ENCODE measurements at places on chromosomes 11 and 22. TPM values are rescaled to one million over a fixed set of nuclear protein-coding genes. Genes with fewer than 3 reads are reported as not detected.

Gene RFPL3
- not detected for total RNA-seq

Gene CTSW
- total RNA-seq = 18.5 TPM

GRCh38 chr11:71190551-71190950 lies 61.8 kb downstream of the SHANK2 start:
- no peaks in the 10 kb centered on the region for H3K36me3 ChIP-seq
- H3K27me3 ChIP-seq = no peaks in the 10 kb centered on the region
- no peak overlapping the region for H3K27ac ChIP-seq
- no peak overlapping the region for H3K4me3 ChIP-seq

DNA sequence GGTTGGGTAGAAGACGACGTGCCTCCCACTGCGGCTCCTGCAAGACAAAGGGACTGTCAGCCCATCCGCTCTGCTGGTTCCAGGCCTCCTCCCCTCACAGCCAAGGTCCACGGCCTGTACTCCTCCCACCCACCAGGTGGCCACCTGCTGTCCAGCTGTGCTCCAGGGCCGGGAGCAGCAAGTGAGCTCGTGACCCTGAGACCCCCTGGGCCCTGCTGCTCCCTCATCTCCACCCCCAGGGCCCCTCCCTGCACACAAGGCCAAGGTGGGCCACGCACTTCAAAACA lies 27.4 kb downstream of the TSPAN4 start:
- DNase-seq = no peak
- peaks cover 23% of the 10 kb centered on the region for H3K36me3 ChIP-seq
- H3K4me1 ChIP-seq = no peaks in the 10 kb centered on the region
- no peak overlapping the region for H3K4me3 ChIP-seq
- H3K27me3 ChIP-seq = no peaks in the 10 kb centered on the region

DNA sequence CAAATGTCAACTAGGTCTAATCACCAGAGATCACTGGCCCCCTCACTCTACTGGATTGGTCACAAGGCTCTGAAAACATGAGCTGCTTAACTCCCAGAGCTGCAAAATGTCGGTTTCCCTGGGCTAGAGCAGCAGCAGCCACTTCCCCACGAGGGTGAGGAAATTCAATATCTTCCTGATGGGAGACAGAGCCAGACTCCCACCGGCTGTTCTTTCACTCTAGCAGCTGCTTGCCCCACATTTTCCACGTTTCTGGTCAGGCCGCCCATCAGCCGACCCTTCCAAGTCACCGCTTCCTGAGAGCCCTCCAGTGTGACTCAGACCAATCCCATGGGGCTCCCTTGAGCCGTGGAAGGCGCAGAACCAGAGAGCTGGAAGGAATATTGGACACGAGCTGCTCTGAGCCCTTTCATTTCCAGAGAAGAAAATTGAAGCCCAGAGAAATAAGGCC lies 227.0 kb downstream of the ADAMTS15 start:
- H3K4me3 ChIP-seq = no peak overlapping the region
- H3K36me3 ChIP-seq = no peaks in the 10 kb centered on the region
- DNase-seq = no peak
- H3K4me1 ChIP-seq = peaks cover 2% of the 10 kb centered on the region
- no peak overlapping the region for H3K27ac ChIP-seq

Gene PIWIL4
- total RNA-seq = 2.5 TPM

DNA sequence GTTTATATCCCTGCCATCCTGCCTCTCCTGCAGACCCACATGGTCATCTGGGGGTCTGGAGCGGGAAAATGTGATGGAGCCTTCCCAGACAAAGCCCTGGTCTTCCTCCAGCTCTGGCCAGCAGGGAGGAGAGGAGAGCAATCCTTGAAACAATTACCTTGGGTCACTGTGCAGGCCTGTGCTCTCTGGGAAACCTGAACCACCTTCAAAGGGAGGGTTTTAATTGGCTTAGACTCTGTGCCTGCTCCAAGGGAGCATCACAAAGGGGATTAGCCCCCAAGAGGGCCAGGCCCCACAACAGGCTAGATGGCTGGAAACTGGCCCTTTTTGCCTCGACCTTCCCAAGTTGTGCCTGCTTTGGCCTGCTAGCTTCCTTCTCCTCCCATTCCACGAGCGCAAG lies 351.9 kb downstream of the TENM4 start:
- H3K36me3 ChIP-seq = no peaks in the 10 kb centered on the region
- H3K4me3 ChIP-seq = no peak overlapping the region
- no peaks in the 10 kb centered on the region for H3K27me3 ChIP-seq
- H3K4me1 ChIP-seq = no peaks in the 10 kb centered on the region
- no peak for DNase-seq
- H3K27ac ChIP-seq = no peak overlapping the region

Gene MAPK11
- 3.7 TPM for total RNA-seq

DNA sequence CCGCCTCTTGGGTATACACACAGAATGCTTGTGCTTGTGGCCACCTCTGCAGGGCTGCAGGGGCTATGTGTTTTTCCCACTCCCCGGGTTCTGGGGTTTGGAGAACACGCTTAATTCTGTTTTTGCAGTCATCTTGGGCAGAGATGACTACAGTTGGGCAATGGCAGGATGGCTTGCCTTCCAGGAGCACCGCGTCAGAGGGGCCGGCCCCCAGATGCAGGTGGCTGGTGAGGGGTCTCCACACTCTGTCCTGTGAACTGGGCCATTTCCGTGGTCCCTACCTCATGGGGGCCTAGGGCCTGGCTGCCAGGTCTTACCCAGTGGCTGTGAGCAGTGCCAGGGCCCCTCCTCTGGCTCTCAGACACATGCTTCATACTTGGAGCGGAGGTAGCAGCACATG lies 68.3 kb downstream of the CTTN start:
- DNase-seq = no peak
- H3K36me3 ChIP-seq = no peaks in the 10 kb centered on the region
- H3K27ac ChIP-seq = no peak overlapping the region
- H3K4me3 ChIP-seq = no peak overlapping the region

GRCh38 chr11:75237050-75237449 lies 3.5 kb upstream of the TPBGL start:
- DNase-seq = no peak
- H3K4me1 ChIP-seq = peaks cover 7% of the 10 kb centered on the region
- no peak overlapping the region for H3K4me3 ChIP-seq
- no peaks in the 10 kb centered on the region for H3K36me3 ChIP-seq
- H3K27ac ChIP-seq = no peak overlapping the region
- H3K27me3 ChIP-seq = peaks cover 23% of the 10 kb centered on the region

GRCh38 chr11:18798799-18799469 lies 7.3 kb upstream of the PTPN5 start:
- no peak for DNase-seq
- no peaks in the 10 kb centered on the region for H3K36me3 ChIP-seq
- no peaks in the 10 kb centered on the region for H3K4me1 ChIP-seq

DNA sequence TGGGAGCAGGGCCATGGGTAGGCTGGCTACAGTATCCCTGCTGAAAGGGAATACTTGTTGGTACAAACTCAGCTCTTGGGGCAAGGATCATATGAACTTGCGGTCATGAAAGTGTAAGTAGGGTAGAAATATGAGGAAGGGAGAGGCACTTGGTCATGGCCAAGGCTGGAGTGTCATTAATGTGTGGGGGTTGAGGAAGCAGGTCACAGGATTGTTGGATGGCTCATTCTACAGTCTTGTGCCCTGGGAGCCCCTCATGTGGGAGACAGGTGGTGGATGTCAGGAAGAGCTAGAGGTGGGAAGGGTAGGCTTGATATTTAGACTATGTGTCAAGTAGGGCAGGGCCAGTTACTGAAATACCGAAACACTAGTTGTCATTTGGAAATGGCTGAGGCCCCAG lies 95.5 kb downstream of the RRM1 start:
- DNase-seq = no peak
- no peaks in the 10 kb centered on the region for H3K36me3 ChIP-seq

Gene GAL3ST1
- 0.09 TPM for total RNA-seq

DNA sequence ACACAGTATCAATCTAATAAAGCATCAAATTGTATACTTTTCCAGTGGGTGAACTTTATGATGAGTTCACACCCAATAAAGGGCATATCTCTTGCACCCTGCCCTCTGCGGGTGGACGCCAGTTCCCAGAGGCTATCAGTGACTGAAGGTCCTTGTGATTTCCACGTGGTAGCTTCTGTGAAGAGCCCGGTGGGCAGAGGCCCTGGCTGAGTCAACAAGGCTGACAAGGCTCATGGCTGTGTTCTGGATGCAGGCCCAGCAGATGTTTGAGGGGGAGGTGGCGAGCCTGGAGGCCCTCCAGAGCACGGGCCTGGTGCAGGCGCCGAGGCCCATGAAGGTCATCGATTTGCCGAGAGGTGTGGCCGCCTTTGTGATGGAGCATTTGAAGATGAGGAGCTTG lies 71.4 kb downstream of the PIWIL3 start:
- no peak overlapping the region for H3K27ac ChIP-seq
- no peak for DNase-seq
- no peaks in the 10 kb centered on the region for H3K27me3 ChIP-seq

Gene APOBEC3B
- total RNA-seq = 6.8 TPM

- no peaks in the 10 kb centered on the region for H3K4me1 ChIP-seq
- H3K4me3 ChIP-seq = no peak overlapping the region
- H3K27ac ChIP-seq = no peak overlapping the region
- no peak for DNase-seq
- no peaks in the 10 kb centered on the region for H3K27me3 ChIP-seq
- no peaks in the 10 kb centered on the region for H3K36me3 ChIP-seq
These were observed 50.9 kb downstream of the ISX start for GRCh38 chr22:35116817-35117216.

- H3K27ac ChIP-seq = no peak overlapping the region
- no peak overlapping the region for H3K4me3 ChIP-seq
- DNase-seq = no peak
- no peaks in the 10 kb centered on the region for H3K36me3 ChIP-seq
- no peaks in the 10 kb centered on the region for H3K27me3 ChIP-seq
These were observed 21.0 kb upstream of the MOB2 start for GRCh38 chr11:1507381-1508140.

Gene ENTHD1
- 0.85 TPM for total RNA-seq

Gene TMEM80
- total RNA-seq = 17.7 TPM

DNA sequence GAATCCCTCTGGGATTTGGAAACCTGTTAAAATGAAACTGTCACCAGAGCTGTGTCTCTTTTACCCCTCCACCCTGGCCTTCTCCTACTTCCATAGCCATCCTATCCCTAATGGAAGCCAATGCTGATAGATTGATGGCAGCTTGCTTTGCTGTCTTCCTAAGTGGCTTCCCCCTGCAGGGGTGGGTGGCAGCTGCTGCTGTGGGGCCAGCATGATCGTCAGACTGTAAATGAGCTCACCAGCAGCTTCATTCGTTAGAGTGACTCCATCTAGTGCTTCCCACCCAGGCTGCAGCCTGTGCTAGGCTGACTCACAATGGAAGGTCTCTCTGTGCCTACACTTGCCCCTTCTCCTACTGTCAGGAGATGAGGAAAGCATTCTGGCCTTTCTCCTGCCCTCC lies 311.0 kb downstream of the BUD13 start:
- no peak overlapping the region for H3K27ac ChIP-seq
- no peak for DNase-seq
- H3K4me1 ChIP-seq = no peaks in the 10 kb centered on the region
- no peak overlapping the region for H3K4me3 ChIP-seq
- H3K36me3 ChIP-seq = no peaks in the 10 kb centered on the region
- H3K27me3 ChIP-seq = peaks cover 11% of the 10 kb centered on the region

DNA sequence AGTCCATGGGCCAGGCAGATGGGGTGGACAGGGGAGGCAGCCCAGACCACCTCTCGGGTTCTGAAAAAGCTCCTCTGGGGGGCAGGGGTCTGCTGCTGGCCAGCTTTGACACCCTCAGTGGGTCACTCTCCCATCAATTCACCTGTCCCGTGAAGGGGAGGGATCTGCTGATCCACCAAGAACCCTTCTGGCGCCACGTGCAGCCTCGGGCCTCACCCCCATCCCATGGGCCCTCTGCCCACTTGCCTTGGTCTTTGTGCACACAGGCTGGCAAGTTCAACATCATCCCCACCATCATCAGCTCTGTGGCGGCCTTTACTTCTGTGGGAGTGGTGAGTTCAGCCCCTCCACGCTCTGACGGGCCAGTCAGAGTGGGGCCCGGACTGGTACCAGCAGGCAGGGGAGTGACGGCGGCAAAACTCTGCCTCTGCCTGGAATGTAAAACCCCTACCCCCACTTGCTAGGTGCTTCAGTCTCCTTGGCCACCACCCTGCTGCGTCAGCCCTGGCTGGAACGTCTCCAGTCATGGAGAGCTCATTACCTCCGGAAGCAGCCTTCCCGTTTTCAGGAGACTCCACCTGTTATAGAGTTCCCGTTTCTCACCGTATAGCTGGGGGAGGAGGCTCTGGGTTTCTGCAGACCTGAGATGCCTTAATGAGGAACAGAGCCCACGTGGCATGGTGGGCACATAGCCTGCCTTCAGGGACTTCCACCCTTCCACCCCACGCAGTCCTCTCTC lies 12.7 kb downstream of the PRG3 start:
- H3K36me3 ChIP-seq = no peaks in the 10 kb centered on the region
- H3K4me1 ChIP-seq = no peaks in the 10 kb centered on the region
- no peak for DNase-seq
- peaks cover 2% of the 10 kb centered on the region for H3K27me3 ChIP-seq
- no peak overlapping the region for H3K4me3 ChIP-seq
